ENCODE measurements at places on chromosomes 4 and X.
A peak's percentile ranks its signal among the peaks of the same experiment; 100 is the strongest.

DNA sequence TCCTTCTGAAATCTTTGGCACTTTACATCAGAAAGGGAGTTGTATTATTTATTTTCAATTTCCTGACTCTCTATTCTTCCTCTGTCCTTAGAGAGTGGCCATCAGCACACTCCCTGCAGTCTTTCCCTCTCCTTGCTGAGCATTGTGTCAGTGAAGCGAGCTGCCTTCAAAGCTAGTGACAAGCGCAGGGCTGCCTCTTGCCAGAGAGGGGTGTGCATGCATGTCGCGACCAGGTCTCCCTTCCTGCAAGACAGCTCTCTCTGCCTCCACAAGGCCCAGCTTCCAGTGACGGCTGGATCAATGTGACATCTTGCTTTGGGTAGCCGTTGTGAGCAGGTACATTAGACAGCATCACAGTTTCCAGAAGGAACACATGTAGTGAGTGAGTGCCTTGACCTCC is 810.9 kb upstream of the TENM3 start:
- no peak for DNase-seq

GRCh38 chrX:107324493-107325310 is 118.3 kb downstream of the DNAAF6 start:
- no peak for DNase-seq

DNA sequence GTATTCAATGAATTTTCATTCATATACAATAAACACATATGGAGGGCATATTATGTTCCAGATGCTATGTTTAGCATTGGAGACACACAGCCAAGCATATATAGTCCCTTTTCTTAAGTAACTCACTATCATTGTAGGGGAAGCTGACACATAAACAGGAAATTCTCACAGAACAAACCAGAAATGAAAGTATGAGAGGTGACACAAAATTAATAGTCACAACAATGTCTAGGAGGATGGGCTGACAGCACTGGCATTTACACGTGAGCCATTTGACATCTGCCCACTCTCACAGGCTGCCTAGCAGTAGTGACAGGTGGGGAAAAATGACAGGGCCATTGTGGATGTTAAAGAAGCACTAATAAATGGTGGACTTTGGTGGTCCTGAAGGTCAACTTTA is 2.6 kb upstream of the CNOT6L start:
- DNase-seq = peak; percentile 8

DNA sequence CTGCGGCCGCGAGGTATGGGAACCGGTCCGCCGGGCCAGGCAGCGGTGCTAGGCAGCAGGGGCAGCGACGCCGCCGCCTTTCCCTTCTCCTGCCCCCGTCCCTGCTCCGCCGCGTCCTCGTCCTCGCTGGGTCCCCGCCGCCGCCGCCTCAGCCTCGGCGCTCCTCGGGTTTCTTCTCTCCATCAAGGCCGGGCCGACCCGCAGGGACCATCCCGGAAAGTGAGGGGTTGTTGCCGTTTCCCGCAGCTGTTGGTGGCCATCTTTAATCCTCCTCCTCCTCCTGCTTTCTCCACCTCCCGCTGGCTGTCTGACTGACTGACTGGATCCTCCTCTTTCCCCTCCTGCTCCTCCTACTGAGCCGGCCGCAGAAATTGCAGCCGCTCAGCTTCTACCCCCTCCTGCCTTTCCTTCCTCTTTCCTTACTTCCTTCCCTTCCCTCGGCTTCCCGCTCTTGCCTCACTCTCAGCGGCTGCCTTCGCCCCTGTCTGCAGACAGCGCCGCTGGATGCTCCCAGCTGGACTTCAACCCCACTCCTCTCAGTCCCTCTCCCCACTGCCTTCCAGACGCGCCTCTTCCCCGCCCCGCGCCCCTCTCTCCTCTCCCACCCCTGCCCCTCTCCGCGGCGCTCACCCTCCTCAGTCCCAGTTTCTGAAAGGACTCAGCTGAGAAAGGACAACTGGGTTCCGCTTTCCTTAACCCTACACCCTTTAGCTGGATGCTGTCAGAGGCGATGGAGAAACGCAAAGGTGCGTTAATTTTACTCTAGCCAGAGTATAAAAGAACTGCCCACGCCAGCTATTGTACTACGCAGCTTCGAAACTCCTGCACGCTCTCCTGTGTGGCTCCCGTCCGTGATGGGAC is at the start of gene WDFY3:
Gene WDFY3 (minus strand): TSS at position 309 of the 861 bp plus-strand sequence. CDS start 106,099 bp downstream, outside the sequence.
- peak; percentile 74 for DNase-seq

GRCh38 chr4:138611017-138611416 is 368.9 kb upstream of the SLC7A11 start:
- DNase-seq = no peak

DNA sequence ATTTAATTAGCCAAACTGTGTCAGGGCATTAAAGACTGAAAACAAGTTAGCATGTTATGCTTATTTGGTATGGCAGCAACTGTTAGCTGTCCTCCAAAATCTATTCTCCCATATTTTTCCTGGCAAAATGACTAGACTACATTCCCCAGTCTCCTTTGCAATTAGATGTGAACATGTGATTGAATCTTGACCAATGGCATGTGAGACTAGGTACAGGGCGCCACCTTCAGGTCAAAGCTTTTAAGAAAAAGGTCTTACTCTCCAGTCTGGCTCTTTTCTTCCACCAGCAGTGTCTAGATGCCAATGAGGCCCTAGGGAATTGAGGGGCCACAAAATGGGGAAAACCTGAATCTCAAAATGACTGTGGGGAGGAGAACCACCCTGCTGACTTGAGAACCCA is 408.2 kb downstream of the SMARCA1 start:
- DNase-seq = peak; percentile 1

GRCh38 chrX:73647632-73648322 is 84.8 kb downstream of the CHIC1 start:
- no peak for DNase-seq

- DNase-seq = no peak
Measured at GRCh38 chrX:107154787-107155620, 36.4 kb upstream of the RBM41 start.

DNA sequence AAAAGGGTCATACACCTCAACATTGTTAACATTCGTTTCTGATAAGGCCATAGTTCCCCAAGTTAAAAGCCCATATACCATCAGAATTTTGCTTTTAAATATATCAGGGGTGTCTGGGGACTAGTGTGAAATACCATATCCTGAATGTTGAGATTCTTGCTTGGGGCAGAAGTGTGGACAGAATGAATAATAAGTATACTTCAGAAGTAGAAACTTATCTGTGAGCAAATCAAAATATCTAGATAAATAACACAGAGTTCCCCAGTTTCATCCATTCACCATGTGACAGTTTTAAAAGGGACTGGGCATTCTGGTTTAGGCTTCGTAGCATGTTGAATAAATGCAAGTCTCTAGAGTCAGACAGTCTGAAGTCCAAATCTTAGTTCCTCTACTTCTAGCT is 110.5 kb downstream of the CHRNA9 start:
- no peak for DNase-seq

DNA sequence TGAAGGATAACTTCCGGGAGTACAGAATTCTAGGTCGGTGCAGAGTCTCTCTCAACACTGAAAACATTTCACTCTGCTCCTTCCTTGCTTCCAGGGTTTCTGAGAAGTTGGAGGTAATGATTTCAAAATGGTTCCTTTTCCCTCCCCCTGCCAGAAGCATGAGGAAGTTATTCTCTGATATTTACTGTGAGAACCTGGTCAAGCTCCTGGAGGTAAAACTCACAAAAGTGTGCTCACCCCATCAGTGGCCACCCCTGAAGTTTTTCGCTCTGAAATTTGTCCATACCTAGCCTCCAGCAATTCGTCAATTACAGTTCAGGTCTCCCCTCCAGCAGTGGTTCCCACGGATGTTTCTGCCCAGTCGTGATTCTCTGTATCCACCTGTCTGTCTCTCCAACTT is 16.2 kb upstream of the MECP2 start:
- DNase-seq = no peak

GRCh38 chr4:14897217-14897616 is 105.1 kb upstream of the CPEB2 start:
- DNase-seq = no peak

Measured in AML-193 (cell line).